ENCODE measurements at places on chromosomes 11 and 22.

- no peak overlapping the region for H3K4me3 ChIP-seq
- H3K27ac ChIP-seq: no peak overlapping the region
- no peaks in the 10 kb centered on the region for H3K36me3 ChIP-seq
- H3K27me3 ChIP-seq: no peaks in the 10 kb centered on the region
- peak; percentile 1 for DNase-seq
Measured at GRCh38 chr11:80958361-80958760, 1517.5 kb upstream of the TENM4 start.

DNA sequence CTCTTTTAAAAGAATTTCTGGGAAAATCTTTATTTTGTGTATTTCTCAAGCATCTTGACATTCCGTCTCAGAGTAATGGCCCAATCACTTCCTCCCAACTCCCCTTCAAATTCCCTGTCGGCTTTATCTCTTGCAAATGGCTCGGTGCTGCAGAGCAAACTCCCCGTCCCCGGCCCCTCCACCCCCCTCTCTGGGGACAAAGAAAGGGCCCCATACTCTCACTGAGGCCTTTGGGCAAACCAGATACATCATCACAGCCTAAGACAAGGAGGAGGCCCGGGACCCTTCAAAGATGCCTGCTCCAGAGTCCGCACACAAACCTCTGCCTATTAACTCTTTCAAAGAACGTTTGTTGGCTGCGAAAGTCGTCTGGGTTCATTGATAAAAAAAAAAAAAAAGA lies 3.9 kb upstream of the SMIM38 start:
- DNase-seq: no peak
- H3K27me3 ChIP-seq: no peaks in the 10 kb centered on the region
- H3K27ac ChIP-seq: no peak overlapping the region
- H3K36me3 ChIP-seq: no peaks in the 10 kb centered on the region

GRCh38 chr11:72696866-72697700 lies 22.9 kb upstream of the PDE2A start:
- H3K27me3 ChIP-seq: no peaks in the 10 kb centered on the region
- H3K36me3 ChIP-seq: peaks cover 88% of the 10 kb centered on the region
- no peak overlapping the region for H3K27ac ChIP-seq

- H3K27ac ChIP-seq: no peak overlapping the region
- H3K4me1 ChIP-seq: no peaks in the 10 kb centered on the region
- no peak overlapping the region for H3K4me3 ChIP-seq
- H3K36me3 ChIP-seq: no peaks in the 10 kb centered on the region
Measured at GRCh38 chr11:68734111-68734510, 17.2 kb downstream of the TESMIN start.

DNA sequence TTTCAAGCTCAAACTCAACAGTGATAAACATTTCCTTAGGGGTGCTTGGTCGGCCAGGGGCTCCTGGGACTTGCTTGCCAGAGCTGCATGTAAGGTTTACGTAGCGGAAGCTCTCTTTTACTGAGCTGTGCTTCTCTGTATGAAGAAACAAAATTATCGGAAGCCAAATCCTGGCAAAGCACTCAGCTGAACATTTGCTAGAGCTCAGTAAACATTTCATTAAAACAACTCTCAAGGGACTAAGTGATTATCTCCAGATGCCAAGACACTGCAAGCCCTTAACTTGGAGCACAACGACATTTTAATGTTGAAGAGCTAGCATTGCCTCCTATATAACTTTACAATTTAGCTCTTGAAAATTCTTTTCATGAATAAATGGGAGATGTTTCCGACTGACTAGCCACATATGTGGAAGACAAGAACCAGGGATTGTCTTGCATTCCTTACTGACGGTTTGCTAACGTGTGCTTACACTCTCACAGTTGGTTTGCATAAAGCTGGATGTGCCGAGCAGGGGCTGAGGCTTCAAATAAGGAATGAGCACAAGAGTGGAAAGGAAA lies 43.4 kb downstream of the SCUBE2 start:
- peak overlapping the region; percentile 28 for H3K27ac ChIP-seq
- H3K36me3 ChIP-seq: no peaks in the 10 kb centered on the region
- H3K4me3 ChIP-seq: no peak overlapping the region

GRCh38 chr11:66045177-66045639 lies 3.8 kb downstream of the GAL3ST3 start:
- peak; percentile 70 for DNase-seq
- H3K4me3 ChIP-seq: no peak overlapping the region
- no peaks in the 10 kb centered on the region for H3K36me3 ChIP-seq
- peaks cover 31% of the 10 kb centered on the region for H3K27me3 ChIP-seq

GRCh38 chr22:28249402-28249801 lies 330.3 kb upstream of the PITPNB start:
- no peaks in the 10 kb centered on the region for H3K27me3 ChIP-seq
- H3K4me1 ChIP-seq: peaks cover 7% of the 10 kb centered on the region
- no peak overlapping the region for H3K27ac ChIP-seq

GRCh38 chr11:75508051-75508561 lies 17.6 kb downstream of the GDPD5 start:
- no peak for DNase-seq
- no peak overlapping the region for H3K27ac ChIP-seq
- no peaks in the 10 kb centered on the region for H3K36me3 ChIP-seq
- H3K4me3 ChIP-seq: no peak overlapping the region

DNA sequence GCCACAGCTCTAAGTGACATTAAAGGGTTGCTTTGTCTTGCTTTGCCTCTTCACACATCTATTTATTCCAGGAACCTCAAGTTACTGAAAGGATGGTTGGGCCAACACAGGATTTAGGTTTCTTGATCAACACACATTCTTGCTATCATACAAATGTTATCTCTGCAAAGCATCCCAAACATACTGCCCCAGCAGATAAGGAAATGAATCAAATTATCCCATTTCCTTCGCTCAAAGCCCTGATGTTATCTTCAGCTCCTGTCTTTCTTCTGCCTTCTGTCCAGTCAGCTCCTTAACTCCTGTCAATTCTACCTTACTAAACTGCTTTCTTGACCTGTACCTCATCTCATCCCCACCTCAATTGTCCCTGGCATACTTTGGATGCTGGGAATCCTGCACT lies 355.9 kb upstream of the TENM4 start:
- H3K27ac ChIP-seq: no peak overlapping the region
- H3K36me3 ChIP-seq: no peaks in the 10 kb centered on the region

DNA sequence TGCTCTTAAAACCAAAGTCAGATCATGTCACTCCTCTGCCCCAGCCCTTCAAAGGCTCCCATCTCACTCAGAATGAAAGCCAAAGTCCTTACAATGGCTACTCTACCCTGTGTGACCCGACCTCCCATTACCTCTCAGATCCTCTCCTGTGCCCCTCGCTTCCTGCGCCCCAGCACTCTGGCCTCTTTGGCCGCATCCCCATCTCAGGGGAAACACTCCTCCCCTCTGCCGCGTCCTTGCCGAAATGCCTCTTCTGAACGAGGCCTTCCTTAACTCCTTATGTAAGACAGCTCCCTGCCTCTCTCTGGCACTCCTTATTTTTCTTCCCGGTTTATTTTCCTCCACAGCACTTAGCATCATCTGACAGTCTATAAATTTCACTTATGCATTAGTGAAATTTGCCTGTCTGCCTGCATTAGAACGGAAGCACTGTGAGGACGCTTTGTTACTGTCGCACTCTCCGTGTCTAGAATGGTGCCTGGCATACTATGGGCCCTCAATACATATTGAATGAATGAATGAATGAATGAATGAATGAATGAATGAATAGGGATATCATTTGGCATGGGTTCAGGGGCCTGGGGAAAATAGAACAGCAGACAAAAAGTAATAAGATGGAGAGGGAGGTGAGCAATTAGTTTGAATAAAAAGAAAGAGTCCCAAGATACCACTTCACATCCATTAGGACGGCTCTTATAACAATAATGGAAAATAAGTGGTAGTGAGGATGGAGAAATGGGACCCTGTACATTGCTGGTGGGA lies 137.8 kb downstream of the CEP164 start:
- H3K4me1 ChIP-seq: no peaks in the 10 kb centered on the region
- no peak overlapping the region for H3K4me3 ChIP-seq
- no peak for DNase-seq
- H3K27ac ChIP-seq: no peak overlapping the region
- H3K36me3 ChIP-seq: no peaks in the 10 kb centered on the region

DNA sequence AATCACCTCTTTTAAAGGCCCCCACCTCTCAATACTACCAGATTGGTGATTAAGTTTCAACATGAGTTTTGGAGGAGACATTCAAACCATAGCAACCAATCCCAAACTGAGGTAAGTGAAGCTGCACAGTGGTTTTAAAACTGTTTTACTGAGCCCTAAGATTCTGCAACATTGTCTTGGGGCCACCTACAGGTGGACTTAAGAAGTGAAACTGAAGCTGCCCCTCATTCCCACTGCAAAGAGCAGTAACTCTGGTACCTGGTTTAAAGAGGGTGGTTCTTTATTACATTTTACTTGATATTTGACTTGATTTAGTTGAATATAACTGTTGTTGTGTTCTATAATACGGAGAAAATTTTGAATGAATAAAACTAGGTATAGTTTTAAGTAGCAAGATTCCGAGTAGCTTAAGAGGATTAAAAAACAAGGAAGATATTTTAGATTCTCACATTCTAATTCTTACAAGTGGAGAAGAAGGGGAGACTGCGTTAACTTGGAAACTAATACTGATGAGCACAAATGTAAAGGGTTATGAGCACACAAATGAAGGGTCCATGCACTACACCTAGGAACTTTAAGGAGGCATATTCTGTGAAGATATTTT lies 26.7 kb downstream of the SYT9 start:
- no peaks in the 10 kb centered on the region for H3K36me3 ChIP-seq
- peak; percentile 34 for DNase-seq
- no peak overlapping the region for H3K27ac ChIP-seq
- no peaks in the 10 kb centered on the region for H3K27me3 ChIP-seq
- H3K4me3 ChIP-seq: no peak overlapping the region

GRCh38 chr11:7253800-7254199 lies 2.1 kb downstream of the SYT9 start:
- DNase-seq: no peak
- no peaks in the 10 kb centered on the region for H3K36me3 ChIP-seq
- H3K27ac ChIP-seq: no peak overlapping the region
- H3K4me1 ChIP-seq: no peaks in the 10 kb centered on the region
- no peak overlapping the region for H3K4me3 ChIP-seq
- H3K27me3 ChIP-seq: peaks cover 24% of the 10 kb centered on the region

DNA sequence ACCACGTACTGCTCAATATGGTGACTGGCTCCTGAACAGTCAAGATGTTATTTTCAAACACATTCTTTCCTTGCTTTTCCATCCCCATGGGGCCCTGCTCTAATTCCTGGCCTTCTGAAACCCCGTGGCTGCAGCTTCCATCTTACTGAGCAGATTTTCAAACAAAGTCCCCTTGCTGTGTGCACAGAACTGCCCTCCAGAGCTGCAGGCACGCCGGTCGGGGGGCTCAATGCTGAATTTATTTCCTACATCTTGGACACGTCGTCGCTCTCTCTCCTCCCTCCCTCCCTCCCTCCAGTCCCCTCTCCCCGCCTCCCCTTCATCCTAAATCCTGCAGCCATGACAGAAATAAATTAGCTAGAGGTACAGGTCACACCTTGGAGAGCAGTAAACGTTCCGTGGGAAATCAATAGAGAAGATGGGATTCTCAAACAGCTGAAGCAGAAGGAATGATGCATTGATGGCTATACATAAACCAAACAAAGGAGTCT lies 243.1 kb upstream of the BLID start:
- H3K27me3 ChIP-seq: no peaks in the 10 kb centered on the region
- peaks cover 3% of the 10 kb centered on the region for H3K4me1 ChIP-seq
- DNase-seq: no peak
- H3K36me3 ChIP-seq: peaks cover 11% of the 10 kb centered on the region
- no peak overlapping the region for H3K27ac ChIP-seq

GRCh38 chr22:24592851-24593558 lies at the start of gene LRRC75B:
TSS of gene LRRC75B (minus strand) at chr22:24593073. CDS start at chr22:24593039, 34 bp downstream.
- H3K4me3 ChIP-seq: peak within 1 kb of the TSS; percentile 47
- peak; percentile 85 for DNase-seq
- peaks cover 8% of the 10 kb centered on the region for H3K36me3 ChIP-seq

DNA sequence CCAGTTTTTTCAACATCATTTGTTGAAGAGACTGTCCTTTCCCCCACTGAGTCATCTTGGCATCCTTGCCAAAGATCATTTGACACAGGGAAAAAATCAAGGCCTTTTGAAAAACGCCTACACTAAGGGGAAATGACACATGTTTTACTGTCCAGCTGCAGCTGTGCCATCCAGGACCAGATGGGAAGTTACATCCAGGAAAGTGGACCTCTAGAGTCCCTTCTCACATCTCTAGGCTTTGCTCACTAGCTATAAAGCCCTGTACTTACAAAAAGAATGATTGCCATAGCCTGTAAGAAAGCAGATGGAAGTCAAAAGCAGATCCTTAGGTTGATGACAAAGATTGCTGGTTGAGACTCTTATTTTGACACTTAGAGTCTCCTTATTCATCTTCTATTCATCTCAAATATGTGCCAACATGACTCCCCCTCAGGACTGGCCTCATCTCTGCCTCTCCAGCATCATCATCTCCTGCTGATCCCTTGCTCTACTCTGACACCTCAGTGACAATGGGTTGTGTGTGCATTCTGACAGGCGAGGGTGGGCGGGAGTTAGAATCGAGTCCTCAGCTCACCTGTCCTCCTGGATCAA lies 22.8 kb downstream of the OSBP2 start:
- no peaks in the 10 kb centered on the region for H3K27me3 ChIP-seq
- no peaks in the 10 kb centered on the region for H3K36me3 ChIP-seq
- no peak overlapping the region for H3K4me3 ChIP-seq

- peak overlapping the region; percentile 68 for H3K27ac ChIP-seq
- H3K4me1 ChIP-seq: peaks cover 12% of the 10 kb centered on the region
- peak overlapping the region; percentile 52 for H3K4me3 ChIP-seq
- H3K36me3 ChIP-seq: no peaks in the 10 kb centered on the region
- no peaks in the 10 kb centered on the region for H3K27me3 ChIP-seq
Measured at GRCh38 chr22:37805810-37806277, 1.9 kb upstream of the GCAT start.

DNA sequence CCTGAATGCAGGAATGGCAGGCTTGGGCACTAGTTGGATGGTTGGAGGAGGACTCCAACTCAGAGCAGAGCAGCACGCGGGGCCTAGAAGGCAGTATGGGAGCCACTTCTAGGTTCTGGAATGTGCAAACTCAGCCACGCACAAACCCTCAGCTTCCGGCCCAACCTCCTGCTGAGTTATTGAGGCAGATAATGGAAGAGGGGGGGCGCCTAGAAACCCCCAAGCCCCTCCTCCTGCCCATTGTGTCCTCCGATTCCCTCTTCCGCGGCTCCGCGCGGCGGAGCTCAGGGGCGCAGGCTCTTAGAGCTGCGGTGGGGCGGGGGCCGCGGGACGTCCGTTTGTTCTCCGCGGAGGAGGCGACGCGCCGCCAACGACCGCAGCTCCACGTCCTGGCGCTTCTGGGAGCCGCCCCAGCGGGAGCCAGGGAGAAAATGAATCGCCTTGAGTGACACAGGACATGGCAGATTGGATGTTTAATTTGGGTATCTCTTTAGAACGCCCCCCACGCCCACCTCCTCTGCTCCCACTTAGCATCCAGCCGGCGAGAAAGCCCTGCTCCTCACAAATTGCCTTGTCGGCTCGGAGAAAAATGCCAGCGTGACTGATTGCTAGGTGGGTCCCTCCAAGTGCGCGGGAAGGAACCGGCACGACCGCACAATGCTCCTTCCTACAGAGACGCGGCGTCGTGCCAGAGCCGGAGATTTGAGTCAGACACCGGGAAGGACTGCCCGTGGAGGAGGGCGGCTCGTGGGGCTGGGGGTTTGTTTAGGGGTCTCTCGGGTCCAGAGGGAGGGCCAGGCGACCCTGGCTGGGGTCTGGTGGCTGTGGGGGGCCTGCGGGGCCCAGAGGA lies 144.6 kb downstream of the NECTIN1 start:
- peak; percentile 63 for DNase-seq
- peak overlapping the region; percentile 37 for H3K4me3 ChIP-seq
- peaks cover 23% of the 10 kb centered on the region for H3K27me3 ChIP-seq
- peak overlapping the region; percentile 5 for H3K27ac ChIP-seq

Data from IMR-90 (cell line).